ENCODE measurements at places on chromosomes 3 and 15. TPM values are rescaled to one million over a fixed set of nuclear protein-coding genes. Genes with fewer than 3 reads are reported as not detected.

BRPF1 gene
- total RNA-seq = 40.9 TPM

ANKRD63 gene
- not detected for total RNA-seq

GREM1 gene
- total RNA-seq = 0.10 TPM

TMEM212 gene
- not detected for total RNA-seq

Measured in mononuclear cell (primary cell).